ENCODE measurements at places on chromosomes 1 and 21.

GRCh38 chr1:218695525-218695924, 350.4 kb downstream of the TGFB2 start:
- DNase-seq: no peak

DNA sequence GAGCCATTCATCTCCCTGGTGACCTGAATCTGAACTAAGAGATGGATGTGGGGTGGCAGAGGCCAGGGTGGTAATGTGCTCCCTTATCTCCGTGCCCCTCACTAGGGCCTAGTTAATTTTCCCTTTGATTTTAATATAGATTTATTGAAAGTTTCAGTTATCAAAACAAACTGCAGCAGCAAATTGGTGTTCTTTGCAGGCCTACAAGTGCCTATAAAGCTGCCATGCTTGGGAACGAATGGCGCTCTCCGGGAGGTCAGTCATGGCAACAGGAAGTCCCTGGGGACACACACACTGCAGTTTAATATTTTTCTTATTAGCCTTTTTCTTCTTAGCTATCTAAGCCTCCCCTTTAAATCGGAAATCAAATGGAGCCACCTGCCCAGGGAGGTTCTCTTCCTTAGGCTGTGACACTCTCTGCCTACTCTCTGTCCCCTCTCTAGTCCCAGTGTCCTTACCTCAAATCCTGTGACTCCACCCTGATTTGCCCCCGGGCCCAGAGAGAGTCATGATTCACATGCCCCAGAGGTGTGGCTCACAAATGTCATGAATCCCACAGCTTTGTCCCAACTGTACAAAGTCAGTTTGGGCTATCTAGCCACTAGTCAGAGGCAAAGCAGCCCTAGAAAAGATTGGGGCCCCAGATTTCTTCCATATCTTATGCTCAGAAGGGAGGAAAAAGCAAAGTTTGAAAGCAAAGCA, 4.3 kb upstream of the ERI3 start:
- no peak for DNase-seq

DNA sequence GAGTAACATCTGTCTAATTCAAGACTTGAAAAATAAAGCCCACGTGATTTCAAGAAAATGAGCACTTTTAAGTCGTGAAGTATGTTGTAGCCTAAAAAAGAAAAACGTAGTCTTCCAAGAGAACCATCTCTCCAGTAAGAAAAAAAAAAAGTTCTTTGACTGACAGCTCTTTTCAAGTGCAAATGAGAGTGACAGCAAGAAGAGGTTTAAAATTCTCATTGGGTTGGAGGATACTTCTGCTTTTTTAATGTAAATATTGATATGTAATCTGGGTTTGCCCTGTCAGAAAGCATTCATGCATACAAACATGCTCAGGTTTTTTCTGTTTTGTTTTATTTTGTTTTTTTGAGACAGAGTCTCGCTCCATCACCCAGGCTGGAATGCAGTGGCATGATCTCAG, 32.3 kb upstream of the PRDM2 start:
- DNase-seq: no peak

DNA sequence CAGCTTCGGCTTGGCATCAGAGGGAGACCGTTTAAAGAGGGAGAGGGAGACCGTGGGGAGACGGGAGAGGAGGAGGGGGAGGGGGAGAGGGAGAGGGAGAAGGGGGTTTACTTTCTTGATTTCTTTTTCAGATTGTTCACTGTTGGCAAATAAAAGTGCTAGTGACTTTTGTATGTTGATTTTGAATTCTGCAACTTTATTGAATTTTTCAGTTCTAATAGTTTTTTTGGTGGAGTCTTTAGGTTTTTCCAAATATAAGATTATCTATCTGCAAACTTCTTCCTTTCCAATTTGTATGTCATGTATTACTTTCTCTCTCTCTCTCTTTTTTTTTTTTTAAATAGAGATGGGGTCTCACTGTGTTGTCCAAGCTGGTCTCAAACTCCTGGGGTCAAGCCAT, 104.0 kb downstream of the PPP1R12B start:
- DNase-seq: no peak

GRCh38 chr1:67408148-67408547, 22.1 kb downstream of the SERBP1 start:
- DNase-seq: no peak

GRCh38 chr1:24759492-24759891, 14.2 kb downstream of the CLIC4 start:
- no peak for DNase-seq

- DNase-seq: no peak
Measured at GRCh38 chr1:184804220-184804619, 49.6 kb upstream of the EDEM3 start.

- DNase-seq: no peak
Measured at GRCh38 chr1:25628741-25629421, 12.3 kb downstream of the MAN1C1 start.

DNA sequence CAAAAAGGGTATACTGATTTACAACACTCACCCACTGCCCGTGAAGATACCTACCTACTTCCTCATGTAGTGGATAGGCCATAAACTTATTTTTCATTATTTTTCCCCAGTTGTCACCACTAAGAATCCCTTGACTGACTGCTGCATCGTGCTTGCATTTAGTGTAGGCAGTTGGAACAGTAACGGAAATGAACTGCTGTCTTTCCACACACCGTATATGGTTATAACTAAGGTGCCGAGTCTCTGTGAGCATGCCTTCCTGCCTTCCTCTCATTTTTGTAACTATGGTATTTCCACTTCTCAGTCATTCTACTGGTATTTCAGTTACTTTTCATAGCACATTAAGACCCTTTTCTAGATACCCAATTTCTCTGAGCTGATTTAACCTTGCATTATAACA, 36.4 kb downstream of the SLC35F3 start:
- DNase-seq: no peak

GRCh38 chr1:95040032-95040525, 32.7 kb downstream of the ALG14 start:
- DNase-seq: no peak

GRCh38 chr1:41751804-41752513, 166.8 kb downstream of the HIVEP3 start:
- no peak for DNase-seq

DNA sequence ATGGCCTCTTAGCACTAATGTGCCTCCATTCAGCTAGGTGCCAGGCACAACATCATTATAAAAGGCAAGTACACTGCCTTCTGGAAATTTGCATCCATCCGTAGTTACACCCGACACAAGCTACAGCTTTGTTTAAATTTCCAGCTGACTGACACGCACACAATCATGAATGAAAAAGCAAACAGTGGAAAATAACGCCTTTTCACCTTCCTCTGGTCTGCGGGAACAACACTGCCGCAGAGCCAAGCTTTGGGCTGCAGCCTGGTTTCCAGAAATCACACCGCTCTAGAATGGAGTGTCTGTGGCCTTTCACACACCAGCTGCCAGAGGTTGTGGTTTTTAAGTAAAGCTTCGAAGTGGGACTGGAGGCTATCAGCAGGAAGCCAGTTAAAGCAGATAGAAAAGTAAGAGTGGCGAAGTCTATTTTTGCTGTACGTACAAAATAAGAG, 142.8 kb upstream of the COA6 start:
- DNase-seq: no peak

GRCh38 chr1:169860187-169860586, 33.5 kb downstream of the SCYL3 start:
- DNase-seq: no peak

DNA sequence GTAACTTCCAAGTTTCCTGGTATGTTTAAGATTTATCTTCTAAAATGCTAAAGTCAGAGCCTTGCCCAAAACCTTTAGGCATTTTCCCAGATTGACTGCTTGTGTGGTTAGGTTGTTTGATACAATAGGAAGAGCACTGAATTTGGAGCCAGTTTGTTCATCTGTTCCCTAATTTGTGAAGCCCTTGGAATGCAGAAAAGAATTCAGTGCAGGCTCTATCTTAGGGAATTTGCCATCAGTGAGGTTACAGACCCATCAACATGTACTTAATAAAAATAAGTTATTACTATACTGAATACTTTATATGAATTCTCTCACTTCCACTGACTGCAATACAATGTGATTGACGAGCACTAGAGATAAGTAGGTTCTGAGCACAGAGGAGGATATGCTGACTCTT, 120.2 kb downstream of the PIK3R3 start:
- no peak for DNase-seq

GRCh38 chr1:28582248-28582615, 9.8 kb upstream of the RAB42 start:
- DNase-seq: no peak

DNA sequence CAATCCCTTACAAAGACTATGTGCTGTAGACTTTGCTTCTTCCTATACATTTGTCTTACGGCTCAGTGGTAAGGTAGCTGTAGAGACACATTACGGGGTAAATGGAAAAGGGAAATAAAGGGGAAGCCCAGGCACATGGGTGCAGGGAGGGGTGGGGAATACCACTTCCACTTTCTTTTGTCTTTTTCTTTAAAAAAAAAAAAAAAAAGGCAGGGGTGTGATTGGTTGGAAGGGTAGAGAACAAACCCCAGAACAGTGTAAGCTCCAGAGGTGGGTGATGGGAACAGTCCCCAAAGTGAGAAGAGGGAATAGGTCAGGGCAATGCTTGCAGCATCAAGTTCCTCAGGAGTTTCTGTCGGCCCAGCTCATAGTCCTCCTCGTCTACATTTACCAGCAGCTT, 3.9 kb downstream of the NIT1 start:
- no peak for DNase-seq

GRCh38 chr1:43541721-43542401, 11.2 kb downstream of the PTPRF start:
- DNase-seq: no peak

GRCh38 chr1:153745417-153745816, 17.6 kb downstream of the INTS3 start:
- DNase-seq: no peak

DNA sequence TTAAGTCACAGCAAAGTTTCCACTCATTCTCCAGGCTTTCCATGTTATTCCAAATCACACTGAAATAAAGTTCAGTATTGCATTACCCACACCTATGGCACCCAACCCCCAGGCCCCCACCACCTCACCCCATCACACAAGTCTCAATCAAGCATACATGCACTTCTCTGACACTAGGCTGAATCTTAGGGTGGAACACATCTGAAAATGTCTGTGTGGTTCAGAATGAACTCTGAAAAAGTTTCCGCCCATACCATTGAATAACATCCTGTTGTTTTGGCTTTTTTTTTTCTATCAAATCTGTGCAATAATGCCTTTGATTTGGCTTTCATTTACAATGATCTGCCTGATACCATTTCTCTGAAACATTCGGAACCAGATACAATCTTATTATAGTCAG, 25.8 kb upstream of the LRRC8C start:
- no peak for DNase-seq

GRCh38 chr1:92167151-92167550, 50.6 kb upstream of the C1orf146 start:
- no peak for DNase-seq

DNA sequence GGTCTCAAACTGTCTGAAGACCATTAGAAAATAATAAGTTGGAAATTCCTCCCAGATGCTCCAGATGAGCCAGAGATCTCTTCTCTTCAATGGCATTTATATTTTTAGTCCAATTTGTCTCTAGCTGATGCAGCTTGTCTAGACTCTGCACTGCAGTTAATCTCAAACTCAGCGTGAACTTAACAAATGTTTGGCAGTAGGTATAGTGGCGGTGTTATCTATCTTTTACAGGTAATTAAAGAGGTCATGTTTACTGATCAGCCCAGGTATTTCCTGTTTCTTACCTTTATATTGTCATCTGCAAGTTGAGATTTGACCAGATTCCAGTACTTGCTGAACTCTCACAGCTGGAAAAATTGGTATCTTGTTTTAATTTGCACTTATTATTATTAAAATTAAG, 1024.5 kb upstream of the ADGRL2 start:
- DNase-seq: no peak

DNA sequence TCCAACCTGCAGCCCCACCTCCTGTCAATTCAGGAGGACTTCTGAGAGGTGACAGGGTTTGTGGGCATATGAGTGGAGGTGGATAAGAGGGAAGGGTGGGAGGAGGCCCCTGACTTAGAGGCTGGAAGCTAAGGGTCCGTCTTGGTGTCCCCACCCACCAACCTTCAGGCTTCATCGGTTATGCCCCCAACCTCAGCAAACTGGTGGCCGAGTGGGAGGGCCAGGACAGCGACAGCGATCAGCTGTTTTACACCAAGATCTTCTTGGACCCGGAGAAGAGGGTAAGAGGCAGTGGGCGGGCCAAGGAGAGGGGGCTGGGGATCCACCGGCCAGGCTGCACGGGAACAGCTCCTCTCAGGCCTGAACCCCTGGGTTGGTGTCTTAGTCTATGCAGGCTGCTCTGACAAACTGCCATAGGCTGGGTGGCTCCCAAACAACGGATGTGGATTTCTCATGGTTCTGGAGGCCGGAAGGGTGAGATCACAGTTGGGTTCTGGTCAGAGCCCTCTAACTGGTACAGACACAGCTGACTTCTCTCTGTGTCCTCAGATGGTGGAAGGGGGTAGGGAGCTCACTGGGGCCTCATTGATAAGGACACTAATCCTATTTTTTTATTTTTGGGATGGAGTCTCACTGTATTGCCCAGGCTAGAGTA, 18.1 kb downstream of the PLOD1 start:
- DNase-seq: no peak

DNA sequence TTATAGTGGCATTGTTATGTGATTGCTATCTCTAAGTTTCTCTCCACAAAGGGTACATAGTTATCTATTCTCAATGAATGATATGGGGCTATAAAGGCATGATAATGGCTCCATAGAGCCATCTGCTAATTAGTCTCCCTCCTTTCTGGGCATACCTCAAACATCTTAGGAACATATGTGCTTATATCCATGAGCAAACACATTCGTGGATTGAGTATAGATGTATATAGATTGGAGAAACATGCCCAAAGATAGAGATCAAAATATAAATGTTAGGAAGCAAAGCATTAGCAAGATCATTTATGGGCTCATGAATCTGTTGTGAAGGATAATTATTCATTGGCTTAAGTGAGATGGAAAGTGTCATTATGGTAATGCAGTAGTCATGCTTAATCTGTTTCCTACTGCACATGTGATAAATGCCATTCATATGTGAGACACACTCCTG, 155.8 kb upstream of the UBE2U start:
- no peak for DNase-seq

DNA sequence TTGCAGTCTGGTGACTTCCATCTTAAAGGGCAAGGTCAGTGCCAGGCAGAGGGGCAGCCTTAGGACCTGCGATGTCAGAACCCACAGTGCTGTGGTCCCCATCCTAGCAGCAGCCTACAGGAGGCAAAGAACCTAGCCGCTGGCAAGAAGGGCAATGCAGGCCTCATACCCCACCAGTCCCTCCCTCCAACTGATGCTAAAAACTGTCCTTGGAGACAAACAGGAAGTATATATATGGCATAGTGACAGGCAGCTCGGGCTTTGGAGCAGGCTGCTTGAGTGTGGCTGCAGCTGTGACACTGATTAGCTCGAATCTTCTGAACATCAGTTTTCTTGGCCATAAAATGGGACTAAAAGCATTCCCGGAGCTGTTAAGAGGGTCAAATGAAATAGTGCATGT, 156.0 kb upstream of the VAMP3 start:
- no peak for DNase-seq

- no peak for DNase-seq
Measured at GRCh38 chr1:173202424-173203145, 4.5 kb downstream of the TNFSF4 start.

Data from stimulated activated CD4-positive, alpha-beta T cell treated with anti-CD3 and anti-CD28 coated beads, Interleukin-15, amount 100 ng/mL, for 1 hour (primary cell).